Stimulated activated CD8-positive, alpha-beta memory T cell treated with anti-CD3 and anti-CD28 coated beads, Interleukin-4, amount 100 ng/mL, for 24 hours (primary cell): ENCODE measurements at places on chromosomes 4 and X.

GRCh38 chrX:17967888-17968287 lies 106.8 kb upstream of the RAI2 start:
- DNase-seq, result no peak

DNA sequence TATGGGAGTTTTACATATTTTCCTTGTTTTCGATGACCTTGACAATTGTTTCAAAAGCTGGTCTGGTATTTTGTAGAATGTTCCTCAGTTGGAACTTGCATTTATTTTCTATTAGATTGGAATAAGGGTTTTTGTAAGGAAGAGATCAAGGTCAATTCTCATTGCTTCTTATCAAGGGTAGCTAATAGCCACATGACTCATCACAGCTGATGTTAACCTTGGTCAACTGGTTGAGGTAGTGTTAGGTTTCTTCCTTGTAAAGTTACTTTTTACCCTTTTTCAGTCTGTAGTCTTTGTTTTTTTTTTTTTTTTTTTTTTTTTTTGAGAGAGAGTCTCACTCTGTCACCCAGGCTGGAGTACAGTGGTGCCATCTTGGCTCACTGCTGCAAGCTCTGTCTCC lies 257.2 kb downstream of the SNCA start:
- no peak for DNase-seq

DNA sequence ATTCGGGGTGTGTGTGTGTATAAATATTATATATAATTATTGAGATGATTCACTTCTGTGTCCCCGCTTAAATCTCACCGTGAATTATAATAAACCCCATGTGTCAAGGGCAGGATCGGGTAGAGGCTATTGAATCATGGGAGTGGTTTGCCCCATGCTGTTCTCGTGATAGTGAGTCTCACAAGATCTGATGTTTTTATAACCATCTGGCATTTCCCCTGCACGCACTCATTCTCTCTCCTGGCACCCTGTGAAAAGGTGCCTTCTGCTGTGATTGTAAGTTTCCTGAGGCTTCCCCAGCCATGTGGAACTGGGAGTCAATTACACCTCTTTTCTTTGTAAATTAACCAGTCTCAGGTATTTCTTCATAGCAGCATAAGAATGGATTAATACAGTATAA lies 851.4 kb upstream of the AGA start:
- DNase-seq, result no peak

DNA sequence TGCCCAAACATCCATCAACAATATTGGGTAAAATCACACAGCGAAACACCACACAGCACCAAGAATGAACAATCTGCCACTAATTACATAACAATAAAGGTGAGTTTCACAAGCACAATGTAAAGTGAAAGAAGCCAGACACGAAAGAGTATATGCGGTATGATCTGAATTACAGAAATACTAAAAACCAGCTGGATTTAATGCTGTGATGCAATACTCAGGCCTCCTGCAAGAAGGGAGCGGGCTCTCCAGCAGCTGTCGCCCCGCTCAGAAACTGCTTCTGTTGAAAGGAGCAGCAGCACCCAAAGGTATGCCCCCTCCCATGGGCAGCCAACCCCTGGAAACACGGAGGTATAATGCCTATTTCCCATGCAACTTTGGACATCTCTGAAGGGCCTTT lies 77.0 kb downstream of the PAPSS1 start:
- DNase-seq, result no peak

DNA sequence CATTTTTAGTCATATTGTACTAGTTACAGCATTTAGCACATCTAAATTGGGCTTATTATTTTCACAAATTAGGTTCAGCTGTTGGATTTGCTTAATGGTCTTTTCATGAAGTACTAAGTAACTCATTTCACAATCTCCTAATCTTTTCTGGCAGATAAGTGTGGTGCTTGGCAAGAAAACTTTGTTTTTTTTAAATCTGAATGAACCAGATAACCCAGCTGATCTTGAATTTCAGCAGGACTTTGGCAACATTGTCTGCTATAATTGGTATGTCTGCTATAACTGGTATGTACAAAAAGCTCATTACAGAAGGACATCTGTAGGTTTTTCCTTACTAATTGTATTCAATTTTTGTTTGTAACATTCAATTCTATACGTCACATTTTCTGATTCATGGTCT lies 22.7 kb downstream of the WDR19 start:
- DNase-seq, result no peak

DNA sequence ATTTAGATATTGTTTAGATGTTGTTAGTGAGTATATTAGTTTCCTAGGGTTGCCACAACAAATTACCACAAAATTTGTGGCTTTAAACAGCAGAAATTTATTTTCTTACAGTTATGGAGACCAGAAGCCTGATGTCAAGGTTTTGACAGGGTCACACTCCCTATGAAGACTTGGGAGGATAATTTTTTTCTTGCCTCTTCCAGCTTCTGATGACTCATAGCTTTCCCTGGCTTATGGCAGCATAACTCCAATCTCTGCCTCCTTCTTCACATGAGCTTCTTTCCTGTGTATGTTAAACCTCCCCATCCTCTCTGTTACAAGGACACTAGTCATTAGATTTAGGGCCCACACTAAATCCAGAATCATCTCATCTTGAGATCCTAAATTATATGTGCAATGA lies 20.9 kb upstream of the RAB40A start:
- DNase-seq, result no peak

- DNase-seq, result no peak
These were observed 193.4 kb upstream of the NWD2 start for GRCh38 chr4:37051111-37051510.

DNA sequence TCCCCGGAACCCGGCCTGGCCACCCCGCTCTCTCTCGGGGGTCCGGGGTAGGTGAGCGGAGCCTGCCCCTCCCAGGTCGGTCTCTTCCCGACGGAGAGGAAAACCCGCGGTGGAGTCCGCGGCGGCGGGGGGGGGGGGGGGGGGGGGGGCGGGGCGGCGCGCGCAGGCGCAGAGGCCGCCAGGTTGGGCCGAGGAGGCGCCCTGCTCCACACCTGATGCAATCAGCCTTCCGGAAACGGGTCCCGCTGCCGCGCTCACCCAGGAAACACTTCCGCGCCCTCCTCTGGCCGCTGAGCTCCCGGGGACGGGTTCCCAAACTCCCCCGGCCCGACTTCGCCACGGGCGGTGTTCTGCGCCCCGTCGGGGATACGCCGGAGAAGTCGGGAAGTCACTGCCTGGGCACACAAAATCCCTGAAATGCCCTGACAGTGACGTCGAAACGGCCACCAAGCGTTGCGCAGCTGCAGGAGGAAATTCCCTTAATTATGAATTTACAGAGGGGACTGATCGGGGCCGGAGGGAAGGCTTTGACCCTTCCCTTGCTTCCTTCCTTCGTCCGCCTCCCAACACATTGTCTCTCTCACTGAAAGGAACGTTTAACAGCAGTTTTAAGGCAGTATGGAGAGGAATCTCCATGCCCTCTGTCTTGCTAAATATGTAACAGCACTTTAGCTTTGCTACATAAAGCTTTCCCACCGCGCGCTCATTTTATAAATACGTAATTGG lies 2.1 kb upstream of the APBB2 start:
- DNase-seq, result peak; percentile 12
